Stimulated activated CD4-positive, alpha-beta T cell treated with anti-CD3 and anti-CD28 coated beads, Interleukin-2, amount 100 ng/mL, for 48 hours (primary cell): ENCODE measurements at places on chromosomes 12 and 14.
A peak's percentile ranks its signal among the peaks of the same experiment; 100 is the strongest.

DNA sequence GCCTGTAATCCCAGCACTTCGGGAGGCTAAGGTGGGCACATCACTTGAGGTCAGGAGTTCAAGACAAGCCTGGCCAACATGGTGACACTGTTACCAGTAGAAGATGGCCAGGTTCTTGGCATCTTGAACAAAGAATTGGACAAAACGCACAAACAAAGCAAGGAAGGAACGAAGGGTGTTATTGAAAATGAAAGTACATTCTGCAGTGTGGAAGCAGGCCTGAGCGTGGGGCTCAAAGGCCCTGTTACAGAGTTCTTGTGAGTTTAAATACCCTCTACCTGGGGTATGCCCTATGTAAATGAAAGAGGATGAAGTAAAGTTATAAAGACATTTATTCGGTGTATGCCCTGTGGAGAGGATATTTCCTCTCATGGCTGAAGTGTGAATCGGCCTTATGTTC, 20.8 kb upstream of the CDK17 start:
- no peak for DNase-seq

GRCh38 chr14:69055125-69055524, 76.0 kb upstream of the ACTN1 start:
- no peak for DNase-seq

GRCh38 chr12:21337453-21337852, 2.7 kb upstream of the SLCO1A2 start:
- no peak for DNase-seq

GRCh38 chr14:82419933-82420332, 886.3 kb upstream of the SEL1L start:
- DNase-seq: no peak

- no peak for DNase-seq
These were observed 36.0 kb upstream of the GNPNAT1 start for GRCh38 chr14:52827426-52827825.

GRCh38 chr12:12837025-12837812, 24.1 kb downstream of the DDX47 start:
- DNase-seq: peak; percentile 46

- DNase-seq: no peak
These were observed 21.3 kb upstream of the LDHB start for GRCh38 chr12:21678959-21679358.

DNA sequence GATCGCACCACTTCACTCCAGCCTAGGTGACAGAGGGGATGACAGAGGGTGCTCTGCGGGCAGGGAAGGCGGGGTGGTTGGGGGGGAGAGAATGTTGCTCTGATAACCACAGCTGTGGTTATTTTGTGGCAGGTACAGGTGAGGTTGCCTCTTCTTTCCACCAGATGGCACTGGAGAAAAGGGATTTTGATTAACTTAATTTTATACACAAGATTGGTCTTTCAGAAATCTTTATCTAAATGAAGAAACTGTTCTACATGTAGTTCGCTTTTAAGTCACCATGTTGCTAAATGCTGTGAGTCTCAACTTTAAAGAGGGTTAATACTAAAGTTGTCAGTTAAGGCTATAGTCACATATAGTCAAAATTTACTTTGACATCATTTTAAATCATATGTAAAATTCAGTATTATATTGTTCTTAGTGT, 25.7 kb downstream of the FGF23 start:
- DNase-seq: no peak

DNA sequence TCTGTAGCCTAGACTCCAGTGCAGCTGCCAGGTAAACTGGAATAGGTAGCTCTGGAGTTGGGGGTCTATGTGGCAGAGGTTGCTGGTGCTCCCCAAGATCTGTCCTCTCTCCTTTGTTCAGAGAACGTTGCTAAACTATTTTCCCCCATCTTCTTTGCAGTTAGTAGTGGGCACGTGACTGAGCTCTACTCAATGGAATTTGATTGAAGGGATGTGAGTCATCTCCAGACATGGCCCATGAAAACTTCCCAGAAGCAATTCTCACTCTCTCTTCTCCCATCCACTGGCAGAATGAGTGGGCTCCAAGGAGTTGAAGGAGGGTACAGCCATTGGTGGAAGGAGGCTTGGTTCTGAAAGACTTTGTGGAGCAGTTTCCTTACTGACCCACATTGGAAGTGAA, 44.0 kb downstream of the PAH start:
- no peak for DNase-seq

- DNase-seq: no peak
These were observed 12.1 kb downstream of the ZFHX2 start for GRCh38 chr14:23539248-23540140.
